ENCODE measurements at places on chromosomes 2 and 18.

- DNase-seq, result no peak
Measured at GRCh38 chr2:163348857-163349380, 386.9 kb downstream of the FIGN start.

DNA sequence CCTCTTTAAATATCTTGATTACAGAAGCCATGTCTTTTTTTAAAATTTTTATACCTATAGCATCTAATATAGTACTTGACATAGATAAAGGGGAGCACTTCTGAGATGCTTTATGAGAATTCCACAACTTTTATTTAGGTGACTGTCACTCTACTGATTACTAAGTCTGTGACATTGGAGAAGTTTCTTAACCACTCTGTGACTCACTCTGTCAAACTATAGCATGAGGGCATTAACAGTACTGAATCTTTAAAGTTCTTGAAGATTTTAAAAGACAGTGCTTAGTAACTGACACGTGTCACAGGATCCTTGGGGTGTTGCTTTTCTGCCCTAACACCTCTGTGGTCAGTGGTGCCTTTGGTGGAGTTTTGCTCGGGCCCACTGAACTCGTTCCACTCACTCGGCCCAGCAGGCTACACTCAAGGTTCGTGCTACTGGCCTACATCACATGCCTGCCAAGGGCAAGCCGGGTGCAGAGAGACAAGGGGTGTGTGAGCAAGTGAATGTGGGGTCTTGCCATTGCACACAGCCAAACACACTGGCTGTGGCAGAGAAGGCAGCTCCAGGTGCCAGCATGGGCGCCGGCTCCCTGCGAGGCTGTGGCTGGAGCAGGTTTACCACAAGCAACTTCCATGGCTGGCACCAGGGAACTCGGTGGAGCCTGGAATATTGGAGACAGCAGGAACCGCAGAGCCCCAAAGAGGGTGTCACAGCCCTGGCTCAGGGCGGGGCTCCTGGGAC, 734.0 kb upstream of the CDH7 start:
- no peak for DNase-seq

DNA sequence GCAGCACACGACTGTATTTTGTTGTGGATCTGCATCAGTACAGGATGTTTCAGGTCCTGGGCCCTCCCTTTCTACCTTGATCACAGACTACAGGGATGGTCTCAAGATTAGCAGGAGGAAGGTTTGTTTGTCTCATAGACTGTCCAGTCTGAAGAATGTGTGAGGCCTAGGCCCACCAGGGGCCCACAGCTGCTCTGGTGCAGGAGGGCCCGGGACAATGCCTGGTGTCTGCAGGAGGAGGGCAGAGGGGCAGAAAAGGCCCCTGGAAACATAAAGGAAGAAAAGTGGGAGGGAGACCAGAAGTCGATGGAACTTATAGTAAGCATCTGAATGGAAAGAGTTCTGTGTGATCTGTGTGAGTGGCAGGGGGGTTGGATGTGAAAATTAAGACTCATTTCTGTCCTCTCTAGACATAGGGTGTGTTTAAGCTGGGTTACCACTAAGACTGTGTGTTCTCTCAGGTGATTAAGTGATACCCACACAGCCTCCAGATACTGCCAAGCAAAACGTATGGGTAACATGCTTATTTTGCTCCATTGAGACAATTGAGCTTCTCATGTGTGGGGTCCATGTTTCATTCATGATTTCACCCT, 33.4 kb upstream of the LPIN2 start:
- no peak for DNase-seq

DNA sequence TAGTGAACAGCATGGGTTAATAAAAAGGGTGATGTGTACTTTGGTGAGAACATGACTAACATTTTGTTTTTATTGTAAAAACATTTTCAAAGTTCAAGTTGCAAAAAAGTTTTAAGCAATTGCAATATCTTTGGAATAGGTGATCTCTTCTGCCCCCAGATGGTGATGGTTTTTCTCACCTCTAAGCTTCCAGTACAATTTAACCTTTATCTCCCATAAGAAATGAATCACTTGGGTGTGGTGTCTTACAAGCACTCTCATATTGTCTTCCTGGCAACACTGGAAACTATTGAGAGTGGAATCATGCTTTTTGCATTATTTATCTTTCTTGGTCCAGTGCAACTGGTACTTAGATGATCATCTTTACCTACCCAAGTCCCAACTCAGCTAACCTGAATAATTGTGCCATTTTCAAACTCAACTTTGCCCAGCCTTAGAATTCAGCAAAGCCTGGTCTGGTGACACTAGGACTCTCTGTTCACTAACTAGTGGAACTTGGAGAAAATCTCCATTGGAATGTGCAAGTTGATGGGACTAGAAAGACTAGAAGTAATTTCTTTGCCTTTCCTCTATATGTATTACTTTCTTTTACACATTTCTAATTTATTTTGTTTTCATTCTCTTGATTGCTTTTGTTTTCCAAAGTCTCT, 964.7 kb upstream of the ZEB2 start:
- no peak for DNase-seq

- DNase-seq, result no peak
Measured at GRCh38 chr2:133982256-133982655, 271.6 kb upstream of the MGAT5 start.

- no peak for DNase-seq
Measured at GRCh38 chr18:2908946-2909335, 62.1 kb downstream of the EMILIN2 start.

- DNase-seq, result no peak
Measured at GRCh38 chr2:173739006-173739405, 226.2 kb downstream of the SP3 start.

DNA sequence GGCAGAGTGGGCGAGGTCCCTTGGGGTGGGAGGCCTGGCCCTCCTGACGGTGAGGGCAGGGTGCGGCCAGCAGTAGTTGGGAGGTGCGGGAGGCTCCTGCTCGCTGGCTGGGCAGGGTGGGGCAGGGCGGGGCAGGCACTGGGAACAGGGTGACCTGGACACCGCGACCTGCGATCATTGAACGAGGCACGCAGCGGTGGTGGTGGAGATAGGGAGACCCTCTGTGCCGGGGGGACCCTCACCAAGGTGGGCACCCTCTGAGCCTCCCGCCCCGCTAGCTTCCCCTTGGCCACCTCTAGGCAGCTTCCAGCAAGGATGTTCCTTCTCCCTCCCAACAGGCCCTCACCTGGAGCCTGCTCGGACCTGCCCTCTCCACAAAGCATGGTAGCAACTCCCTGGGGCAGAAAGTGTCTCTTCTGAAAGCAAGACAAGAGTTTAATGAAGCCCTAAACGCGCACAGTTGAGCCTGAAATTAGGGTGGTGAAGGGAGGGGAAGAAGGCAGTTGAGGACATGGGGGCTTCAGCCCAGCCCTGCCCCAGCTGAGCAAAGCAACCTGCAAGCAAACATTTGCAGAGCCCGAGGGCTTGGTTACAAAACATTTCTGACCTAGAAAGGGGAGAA, 15.4 kb upstream of the FOSL2 start:
- DNase-seq, result no peak

GRCh38 chr2:240576436-240577205, 8.3 kb downstream of the RNPEPL1 start:
- no peak for DNase-seq

- no peak for DNase-seq
Measured at GRCh38 chr2:206881708-206882410, 57.5 kb upstream of the CPO start.

- no peak for DNase-seq
Measured at GRCh38 chr18:58140387-58141325, 96.6 kb downstream of the NEDD4L start.

DNA sequence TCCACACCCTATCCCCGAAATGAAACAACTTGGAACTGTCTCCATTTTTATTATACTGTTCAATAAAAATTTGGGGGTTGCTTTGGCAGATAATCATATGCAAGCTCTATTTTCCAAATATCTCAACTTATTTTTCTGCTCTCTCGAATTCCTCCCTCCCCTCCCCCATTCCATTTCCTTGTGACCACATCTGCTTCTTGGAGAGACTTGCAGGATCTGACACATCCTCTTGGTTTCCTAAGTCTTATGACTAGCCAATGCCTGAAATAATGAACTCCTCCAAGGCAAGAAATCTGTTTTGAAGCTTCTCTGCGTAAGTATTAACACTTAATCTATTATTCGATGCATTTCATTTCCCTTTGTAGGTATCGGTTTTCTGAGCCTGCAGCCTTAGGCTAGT, 16.1 kb downstream of the TGIF1 start:
- DNase-seq, result no peak

DNA sequence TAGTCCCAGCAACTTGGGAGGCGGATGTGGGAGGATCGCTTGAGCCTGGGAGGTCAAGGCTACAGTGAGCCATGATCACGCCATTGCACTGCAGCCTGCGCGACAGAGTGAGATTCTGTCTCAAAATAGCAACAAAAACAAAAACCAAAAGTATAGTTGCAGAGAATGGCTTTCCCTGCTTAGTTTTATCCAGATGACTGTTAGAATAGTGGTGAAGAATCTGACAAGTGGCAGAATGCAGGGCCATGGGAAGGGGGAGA, 53.8 kb downstream of the NEDD4L start:
- no peak for DNase-seq

GRCh38 chr2:98702127-98702802, 28.7 kb downstream of the MGAT4A start:
- DNase-seq, result no peak

- no peak for DNase-seq
Measured at GRCh38 chr2:113698892-113699447, 57.5 kb downstream of the SLC35F5 start.

- no peak for DNase-seq
Measured at GRCh38 chr2:96253006-96253405, 12.8 kb downstream of the TMEM127 start.

DNA sequence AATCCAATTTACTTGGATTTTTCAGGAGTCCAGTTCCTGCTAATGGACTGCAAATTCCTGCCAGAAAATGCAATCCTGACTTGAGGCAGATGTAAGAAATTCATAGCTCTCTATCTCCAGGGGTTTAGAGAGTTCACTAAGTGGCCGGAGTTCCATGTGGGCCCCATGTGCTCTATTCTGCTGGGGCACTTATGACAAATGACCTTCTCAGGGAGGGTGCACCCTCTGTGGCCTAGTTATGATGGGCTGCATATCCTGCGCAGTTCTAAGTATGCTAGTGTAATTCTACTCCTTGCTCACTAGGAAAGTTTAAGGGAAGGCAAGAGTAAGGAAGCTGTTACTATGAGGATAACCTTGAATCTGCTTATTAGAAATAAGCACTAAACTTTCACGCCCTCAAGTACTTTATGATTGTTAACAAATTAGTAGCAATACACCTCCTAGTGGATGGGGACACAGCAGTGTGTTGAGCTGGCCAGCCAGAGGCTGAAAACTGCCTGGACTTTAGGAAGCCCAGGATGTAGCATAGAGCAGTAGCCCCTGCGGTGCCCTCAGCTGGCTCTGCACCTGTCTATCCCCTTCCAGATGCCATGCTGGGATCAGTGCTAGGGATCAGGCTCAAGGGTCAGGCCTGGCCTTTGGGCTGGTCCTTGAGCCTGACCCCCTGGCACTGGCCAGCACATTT, 14.4 kb downstream of the SMYD1 start:
- no peak for DNase-seq

- no peak for DNase-seq
Measured at GRCh38 chr2:178084273-178084672, 11.7 kb upstream of the PDE11A start.

- no peak for DNase-seq
Measured at GRCh38 chr2:127043367-127044164, 63.4 kb downstream of the BIN1 start.

GRCh38 chr2:166230724-166231070, 102.9 kb upstream of the SCN1A start:
- no peak for DNase-seq

- DNase-seq, result no peak
Measured at GRCh38 chr2:100321866-100322820, at the start of gene LONRF2. Gene LONRF2, minus strand, starts transcription at chr2:100322501. Its CDS starts 408 bp downstream, at chr2:100322093.

GRCh38 chr2:106038601-106039375, 155.3 kb downstream of the UXS1 start:
- DNase-seq, result no peak

- DNase-seq, result no peak
Measured at GRCh38 chr2:199589306-199589705, 131.6 kb upstream of the SATB2 start.

DNA sequence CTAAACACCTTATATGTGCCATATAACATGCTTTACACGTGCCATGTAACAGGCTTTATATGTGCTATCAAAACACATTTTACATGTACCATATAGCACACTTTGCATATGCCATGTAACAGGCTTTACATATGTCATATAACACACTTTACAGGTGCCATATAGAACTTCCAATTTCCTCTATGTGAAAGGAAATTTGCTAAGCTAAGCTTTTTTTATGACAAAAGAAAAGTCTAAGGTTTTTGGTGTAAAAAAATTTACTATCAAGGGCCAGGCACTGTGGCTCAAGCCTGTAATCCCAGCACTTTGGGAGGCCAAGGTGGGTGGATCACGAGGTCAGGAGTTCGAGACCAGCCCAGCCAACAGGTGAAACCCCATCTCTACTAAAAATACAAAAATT, 136.5 kb downstream of the AKAIN1 start:
- no peak for DNase-seq

DNA sequence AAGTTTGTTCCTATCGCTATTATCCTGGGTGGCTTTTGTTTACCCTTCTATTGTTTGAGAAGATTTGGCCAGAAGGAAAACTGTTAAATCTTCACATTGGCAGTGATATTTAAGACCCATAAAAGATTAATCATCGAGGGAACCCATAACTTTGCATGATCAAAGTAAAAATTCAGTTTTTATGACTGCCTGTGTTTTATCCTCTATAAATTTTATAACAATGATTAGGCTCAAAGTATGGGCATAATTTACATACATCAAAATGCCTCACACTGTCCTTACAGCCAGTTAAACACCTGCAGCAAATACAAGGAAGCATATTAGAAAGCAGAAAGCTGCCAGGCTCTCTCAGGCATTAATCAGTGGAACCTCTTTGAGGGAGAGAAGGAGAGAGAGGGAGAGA, 289.1 kb downstream of the ICOS start:
- no peak for DNase-seq

DNA sequence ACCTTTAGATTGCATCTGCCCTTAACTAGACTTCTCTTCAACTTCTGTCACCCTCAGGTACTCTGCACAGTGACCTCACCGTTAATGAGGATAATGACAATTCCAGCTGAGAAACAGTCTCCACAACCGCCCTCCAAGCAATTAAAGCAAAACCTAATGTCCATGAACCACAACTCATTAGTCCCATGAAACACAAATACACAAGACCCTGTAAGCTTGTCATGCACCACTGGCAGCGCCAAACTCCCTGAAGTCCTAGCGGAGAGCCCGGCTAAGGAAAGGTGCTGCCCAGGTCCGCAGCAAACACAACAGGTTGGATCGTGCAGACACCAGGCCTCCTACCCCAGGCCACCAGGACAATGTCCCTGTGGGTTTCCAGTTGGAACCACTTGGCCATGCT, 7.4 kb downstream of the SMAD7 start:
- no peak for DNase-seq

- DNase-seq, result no peak
Measured at GRCh38 chr2:120177973-120178372, 45.2 kb downstream of the TMEM185B start.

- no peak for DNase-seq
Measured at GRCh38 chr2:224890372-224890771, 151.9 kb downstream of the DOCK10 start.

GRCh38 chr2:55073000-55073983, 23.0 kb upstream of the RTN4 start:
- DNase-seq, result no peak

GRCh38 chr2:30334762-30335363, 103.5 kb downstream of the LBH start:
- DNase-seq, result no peak

- no peak for DNase-seq
Measured at GRCh38 chr18:58257461-58257860, 213.4 kb downstream of the NEDD4L start.
